ENCODE measurements at places on chromosomes 3 and 15.
A peak's percentile ranks its signal among the peaks of the same experiment; 100 is the strongest.

- DNase-seq: no peak
Measured at GRCh38 chr3:111910806-111911205, 51.7 kb downstream of the PHLDB2 start.

GRCh38 chr3:36823806-36824205 is 59.5 kb upstream of the DCLK3 start:
- DNase-seq: no peak

DNA sequence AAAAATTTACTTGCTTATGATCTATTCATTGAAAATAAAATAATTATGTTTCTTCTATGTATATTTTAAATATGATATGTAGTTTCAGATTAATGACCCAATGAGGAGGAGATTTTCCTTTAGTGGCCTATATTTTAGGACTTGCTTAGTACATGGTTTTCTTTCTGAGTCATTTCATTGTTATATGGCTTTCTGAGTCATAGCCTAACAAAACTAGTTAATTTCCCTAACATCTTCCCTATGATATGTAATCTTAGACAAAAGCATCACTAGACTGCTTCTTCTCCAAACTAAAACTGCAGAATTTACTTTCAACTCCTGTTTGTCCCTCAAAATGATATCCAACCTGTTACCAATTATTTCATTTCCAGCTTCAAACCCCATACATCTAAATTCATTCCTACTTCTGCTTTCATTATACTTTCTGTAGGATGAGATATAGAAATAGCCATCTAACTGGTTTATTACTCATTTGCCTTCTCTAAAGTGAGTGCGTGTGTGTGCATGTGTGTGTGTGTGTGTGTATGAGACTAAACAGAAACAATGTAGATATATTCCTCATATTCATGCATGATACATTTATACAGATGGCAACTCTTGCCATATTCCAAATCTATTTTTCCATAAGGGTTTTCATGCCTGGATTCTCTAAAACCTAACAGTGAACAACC is 915.0 kb upstream of the GBE1 start:
- no peak for DNase-seq

- no peak for DNase-seq
Measured at GRCh38 chr3:66396161-66396760, 104.6 kb downstream of the LRIG1 start.

DNA sequence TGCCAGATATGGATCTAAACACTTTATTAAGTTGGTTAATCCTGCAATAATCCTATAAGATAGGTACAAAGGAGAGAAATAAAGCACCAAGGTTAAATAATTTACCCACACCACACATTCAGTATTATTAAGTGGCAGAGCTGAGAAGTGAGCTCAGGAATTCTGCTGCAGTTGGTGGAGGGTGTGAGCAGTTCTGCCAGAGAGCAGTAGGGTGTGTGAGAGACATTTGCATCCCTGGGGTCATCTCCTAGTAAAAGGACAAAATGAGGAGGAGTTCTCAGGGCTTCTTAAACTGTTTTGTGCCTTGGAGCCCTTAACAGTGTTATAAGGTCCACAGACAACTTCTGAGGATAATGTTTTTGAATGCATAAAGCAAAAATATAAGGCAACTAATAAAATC is 484.5 kb downstream of the TAFA4 start:
- no peak for DNase-seq

GRCh38 chr3:62950210-62950609 is 75.0 kb upstream of the CADPS start:
- DNase-seq: no peak

DNA sequence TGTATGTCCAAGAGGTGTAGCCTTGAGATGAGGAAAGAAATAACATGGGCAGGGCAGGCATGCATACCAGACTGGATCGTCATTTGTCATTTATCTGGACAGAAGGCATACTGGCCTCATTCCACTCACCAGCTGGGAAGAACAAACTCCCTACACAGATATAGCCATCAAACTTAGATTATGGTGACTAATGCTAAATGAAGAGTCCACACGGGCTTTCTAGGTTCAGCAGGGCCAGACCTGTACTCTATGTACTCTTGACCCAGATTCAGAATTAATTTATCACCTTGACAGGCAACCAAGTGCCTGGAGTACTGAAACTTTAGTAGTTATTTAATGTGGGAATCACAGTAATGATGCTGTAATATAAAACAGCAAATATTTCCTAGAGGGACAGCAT is 164.3 kb upstream of the IL12A start:
- no peak for DNase-seq

DNA sequence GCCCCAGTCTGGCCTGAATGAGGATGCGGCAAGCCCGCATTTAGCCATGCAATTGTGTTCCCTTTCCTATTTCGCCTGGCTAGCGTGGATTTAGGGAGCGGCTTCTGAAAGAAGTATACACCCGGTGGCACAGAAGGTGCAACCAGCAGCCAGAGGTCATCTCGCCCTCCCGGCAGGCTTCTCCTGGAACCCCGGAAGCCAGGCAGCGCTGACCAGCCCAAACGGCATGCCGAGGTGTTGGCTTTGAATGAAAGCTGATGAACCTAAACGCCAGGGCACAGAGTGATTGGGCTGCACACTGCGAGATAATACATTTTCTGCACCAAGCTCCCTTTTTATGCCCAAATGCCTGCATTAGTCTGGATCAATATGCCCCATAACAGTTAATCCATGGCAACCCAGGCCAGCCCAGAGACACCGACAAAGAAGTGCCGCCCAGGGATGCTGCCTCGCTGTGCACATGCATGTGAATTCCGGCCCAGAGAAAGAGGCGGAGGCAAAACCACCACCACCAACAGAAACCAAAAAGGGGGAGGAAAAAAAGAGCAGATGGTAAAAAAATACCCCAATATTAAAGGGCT is 1.4 kb downstream of the SRGAP3 start:
- no peak for DNase-seq

DNA sequence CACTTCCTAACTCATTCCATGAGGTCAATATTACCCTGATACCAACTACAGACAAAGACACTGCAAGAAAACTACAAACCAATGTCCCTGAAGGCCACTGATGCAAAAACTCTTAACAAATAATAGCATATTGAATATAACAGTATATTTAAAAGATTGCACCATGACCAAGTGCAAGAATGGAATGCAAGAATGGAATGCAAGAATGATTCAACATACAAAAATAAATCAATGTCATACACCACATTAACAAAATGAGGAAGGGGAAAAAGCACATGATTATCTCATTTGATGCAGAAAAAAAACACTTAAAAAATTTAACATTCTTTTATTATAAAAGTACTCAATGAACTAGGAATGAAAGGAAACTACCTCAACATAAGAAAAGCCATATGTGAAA is 463.1 kb upstream of the NECTIN3 start:
- no peak for DNase-seq

DNA sequence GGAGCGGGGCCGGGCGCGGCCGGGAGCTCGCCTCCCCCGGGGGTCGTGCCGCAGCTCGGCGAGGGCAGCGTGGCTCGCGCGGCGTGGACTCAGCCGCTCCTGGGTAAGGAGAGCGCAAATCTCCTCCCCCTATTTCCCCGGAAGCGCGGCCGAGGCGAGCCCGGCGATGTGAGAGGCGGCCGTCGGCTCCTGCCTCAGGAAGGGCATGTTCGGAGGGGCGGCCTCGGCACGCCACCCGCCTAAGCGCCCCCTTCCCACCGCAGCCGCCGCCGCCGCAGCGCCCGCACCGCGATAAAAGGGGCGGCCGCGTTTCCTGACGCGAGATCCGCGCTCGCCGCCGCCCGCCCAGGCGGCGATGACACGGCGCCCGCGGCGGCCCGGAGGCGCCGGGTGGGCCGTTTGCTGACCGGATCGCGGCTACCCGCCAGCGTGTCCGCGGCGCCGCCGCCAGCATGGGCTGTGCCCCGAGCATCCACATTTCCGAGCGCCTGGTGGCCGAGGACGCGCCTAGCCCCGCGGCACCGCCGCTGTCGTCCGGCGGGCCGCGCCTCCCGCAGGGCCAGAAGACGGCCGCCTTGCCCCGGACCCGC is at the start of gene PDE8A:
Gene PDE8A (plus strand): TSS at position 146 of the 590 bp plus-strand sequence. CDS start 307 bp downstream, at position 453.
- DNase-seq: no peak

DNA sequence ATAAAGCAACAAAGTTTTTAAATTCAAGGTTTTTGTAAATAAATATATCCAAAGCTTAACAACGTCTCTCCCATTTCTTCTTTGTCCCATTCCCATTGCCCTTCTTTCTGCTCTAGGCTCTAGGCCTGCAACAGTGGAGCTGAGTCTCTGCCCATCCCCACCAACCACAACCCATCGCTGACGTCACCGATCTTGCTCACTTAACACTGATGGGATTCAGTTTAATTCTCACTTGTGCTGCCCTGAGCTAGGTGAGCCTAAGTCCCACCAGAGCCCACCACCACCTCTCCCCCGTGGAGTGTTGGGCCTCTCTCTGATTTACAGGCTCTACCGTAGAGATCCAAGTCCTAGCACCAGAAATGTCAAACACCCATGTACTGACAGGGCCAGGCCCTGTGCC is 61.3 kb upstream of the RAB6B start:
- no peak for DNase-seq

DNA sequence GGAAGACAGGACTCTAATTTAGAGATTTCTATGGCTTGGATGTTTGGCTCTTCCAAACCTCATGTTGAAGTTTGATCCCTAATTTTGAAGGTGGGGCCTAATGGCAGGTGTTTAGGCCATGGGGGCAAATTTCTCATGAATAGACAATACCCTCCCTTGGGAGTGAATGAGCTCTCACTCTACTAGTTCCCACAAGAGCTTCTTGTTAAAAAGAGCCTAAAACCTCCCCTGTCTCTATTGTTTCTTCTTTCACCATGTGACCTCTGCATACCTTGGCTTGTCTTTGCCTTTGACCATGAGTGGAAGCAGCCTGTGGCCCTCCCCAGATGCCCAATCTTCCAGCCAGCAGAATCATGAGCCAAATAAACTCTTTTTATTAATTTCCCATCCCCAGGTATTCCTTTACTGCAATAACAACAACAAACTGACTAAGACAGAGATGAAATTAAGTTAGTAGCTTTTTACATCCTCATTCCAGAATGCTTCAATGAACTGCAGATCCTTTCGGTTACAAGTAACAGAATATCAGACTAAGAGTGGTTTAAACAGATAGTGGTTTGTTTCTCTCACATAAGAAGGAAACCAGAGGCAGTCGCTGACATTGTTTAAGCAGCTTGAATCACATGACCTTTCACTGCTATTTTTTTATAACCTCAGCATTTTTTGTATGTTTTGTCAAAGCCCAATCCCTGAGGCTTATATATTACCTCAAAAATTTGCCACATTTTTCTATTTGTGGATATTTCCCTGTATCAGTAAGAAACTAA is 1013.3 kb upstream of the SEMA6D start:
- no peak for DNase-seq

DNA sequence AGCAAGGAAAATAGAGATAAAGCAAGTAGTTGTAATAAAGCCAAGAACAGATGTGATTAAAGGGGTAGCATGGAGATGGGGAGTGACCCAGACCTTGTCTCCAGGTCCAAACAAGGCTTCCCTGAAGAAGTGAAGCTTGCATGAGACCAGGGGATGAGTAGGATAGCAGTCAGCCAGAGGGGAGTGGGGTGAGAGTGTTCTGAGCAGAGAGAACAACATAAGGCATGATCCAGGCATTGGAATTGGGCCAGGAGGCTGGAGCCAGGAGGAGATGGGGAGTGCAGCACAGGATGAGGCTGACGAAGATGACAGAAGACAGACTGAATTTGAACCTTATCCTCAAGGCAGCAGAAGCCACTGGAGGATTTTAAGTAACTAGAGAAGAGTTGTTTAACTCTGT is 7.2 kb downstream of the TMOD2 start:
- no peak for DNase-seq

- DNase-seq: peak; percentile 56
Measured at GRCh38 chr15:50353975-50354837, 792 bp downstream of the GABPB1 start.

DNA sequence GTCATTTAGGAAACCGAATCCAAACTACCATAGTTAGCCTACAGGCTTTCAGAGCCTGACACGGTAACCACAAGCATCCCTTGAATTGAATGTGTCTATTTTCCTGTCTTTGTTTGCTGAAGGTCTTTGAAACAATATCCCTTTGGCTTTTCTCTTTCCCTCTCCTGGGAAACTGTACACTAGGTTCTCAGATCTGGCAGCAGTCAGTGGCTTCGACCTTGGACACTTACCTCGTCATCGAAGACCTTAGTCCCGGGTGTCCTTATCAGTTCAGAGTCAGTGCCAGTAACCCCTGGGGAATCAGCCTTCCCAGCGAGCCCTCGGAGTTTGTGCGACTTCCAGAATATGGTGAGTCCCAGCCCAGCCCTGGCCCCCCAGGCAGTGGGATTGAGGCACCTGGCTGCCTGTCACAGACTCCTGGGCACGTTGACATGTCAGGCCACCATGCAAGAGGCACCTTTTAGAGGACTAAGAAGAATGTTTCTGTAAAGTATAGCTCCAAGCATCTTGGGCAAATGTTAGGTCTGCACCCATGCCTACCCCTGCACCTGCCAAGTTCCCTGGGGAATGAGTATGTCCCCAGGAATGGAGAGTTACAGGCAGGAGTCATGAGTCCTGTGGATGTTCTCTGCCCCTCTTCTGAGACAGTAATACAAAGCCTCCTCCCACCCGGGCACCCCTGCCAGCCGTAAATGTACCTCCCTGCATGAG is 30.4 kb upstream of the UMPS start:
- DNase-seq: no peak

GRCh38 chr15:61479613-61480012 is 250.5 kb upstream of the RORA start:
- DNase-seq: no peak

- no peak for DNase-seq
Measured at GRCh38 chr3:134258761-134259347, 8.2 kb upstream of the RYK start.

- DNase-seq: no peak
Measured at GRCh38 chr15:82602195-82602594, 45.0 kb downstream of the CPEB1 start.

DNA sequence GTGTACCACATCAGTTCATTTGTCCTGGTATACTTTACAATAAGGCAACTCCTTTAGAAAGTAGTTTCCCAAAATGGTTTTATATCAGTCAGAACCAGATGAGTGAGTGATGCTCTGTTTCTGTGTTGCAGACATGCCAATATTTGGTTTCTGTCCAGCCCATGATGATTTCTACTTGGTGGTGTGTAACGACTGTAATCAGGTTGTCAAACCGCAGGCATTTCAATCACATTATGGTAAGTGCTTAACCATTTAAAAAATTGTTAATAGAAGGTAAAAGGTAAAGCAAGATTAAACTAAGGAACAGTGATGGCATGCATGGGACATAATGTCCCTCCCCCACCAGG is 40.0 kb upstream of the SCAANT1 start:
- DNase-seq: no peak

- DNase-seq: peak; percentile 51
Measured at GRCh38 chr15:80999623-81000036, 1.1 kb upstream of the TLNRD1 start.

DNA sequence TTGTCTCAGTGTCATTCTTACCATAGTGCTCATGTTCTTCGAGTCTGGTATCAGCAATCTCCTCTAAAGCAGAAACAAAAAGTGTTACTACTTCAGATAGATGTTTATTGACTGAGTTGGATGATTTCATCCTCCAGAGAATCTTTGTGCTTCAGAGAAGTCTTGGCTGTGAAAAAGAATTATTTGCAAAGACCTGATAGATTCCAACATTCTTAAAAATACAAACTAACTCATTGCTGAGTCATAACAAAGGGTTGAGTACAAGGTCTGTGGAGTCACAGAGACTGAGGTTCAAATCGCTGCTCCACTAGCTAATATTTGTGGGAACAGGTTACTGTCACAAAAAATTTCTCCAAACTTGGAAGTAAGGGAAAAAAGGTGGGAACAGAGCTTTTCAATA is 9.0 kb upstream of the STRIT1 start:
- DNase-seq: no peak

- DNase-seq: no peak
Measured at GRCh38 chr3:120353463-120353862, 4.3 kb upstream of the LRRC58 start.

GRCh38 chr3:279325-279724 is 82.8 kb downstream of the CHL1 start:
- DNase-seq: no peak

All from activated naive CD4-positive, alpha-beta T cell treated with anti-CD3 and anti-CD28 coated beads, Interleukin-2, amount 50 U/mL, for 16 hours (primary cell).